ENCODE measurements at places on chromosomes 5 and 9.

DNA sequence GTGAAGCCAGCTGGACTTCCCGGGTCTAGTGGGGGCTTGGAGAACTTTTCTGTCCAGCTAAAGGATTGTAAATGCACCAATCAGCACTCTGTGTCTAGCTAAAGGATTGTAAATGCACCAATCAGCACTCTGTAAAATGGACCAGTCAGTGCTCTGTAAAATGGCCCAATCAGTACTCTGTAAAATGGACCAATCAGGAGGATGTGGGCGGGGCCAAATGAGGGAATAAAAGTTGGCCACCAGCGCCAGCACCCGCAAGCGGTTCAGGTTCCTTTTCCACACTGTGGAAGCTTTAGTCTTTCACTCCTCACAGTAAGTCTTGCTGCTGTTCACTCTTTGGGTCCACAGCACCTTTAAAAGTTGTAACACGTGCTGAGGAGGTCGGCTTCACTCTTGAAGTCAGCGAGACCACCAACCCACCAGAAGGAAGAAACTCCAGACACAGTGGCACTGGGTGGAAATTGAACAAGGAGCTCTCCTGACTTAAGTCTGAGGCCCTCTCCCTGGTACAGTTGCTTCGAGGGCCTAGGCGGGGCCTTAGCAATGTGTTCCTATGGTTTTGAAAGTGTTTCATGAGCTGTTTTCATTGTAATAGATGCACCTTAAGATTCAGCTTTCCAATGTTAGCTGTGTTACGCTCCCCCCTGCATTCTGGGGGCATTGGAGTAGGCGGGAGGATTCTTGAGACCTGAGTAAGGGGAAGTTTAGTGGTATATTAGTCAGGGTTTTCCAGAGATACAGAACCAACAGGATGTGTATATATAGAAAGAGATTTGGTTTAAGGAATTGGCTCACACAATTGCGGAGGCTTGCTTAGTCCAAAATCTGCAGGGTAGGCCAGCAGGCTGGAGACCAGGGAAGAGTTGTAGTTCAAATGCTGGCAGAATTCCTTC lies 21.5 kb upstream of the MYO10 start:
- DNase-seq, result no peak

DNA sequence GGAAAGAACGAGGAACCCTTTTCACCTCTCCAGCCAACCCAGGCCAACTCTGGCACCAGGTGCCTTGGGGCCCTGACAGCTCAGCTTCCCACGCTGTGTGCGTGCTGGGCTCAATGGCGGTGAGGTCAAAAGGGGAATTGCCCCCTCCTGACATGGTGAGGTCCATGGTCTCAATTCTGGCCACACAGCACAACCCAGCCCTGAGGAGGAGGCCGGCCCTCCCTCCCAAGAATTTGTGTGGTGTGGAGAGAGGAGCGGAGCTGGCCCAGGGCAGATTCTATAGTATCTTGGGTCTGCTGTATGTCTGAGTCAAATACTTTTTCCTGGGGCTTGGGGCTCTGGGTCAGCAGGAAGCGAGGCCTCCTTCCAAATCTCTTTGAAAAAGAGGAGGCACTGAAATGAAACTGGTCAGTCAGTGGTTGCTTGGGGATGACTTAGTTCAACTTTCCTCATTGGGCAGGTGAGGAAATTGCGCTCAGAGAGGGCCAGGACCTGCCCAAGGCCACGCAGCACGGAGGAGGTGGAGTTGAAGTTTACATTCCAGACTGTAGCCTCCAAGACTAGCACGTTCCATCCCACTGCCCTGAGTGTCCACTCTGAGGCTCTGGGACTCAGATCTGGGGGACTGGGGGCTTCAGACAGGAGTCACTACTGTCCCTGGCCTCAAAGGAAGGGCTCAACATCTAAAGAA lies 15.6 kb downstream of the COL27A1 start:
- DNase-seq, result no peak

GRCh38 chr5:40385544-40385943 lies 294.2 kb upstream of the PTGER4 start:
- no peak for DNase-seq

GRCh38 chr9:108786901-108787689 lies 68.7 kb downstream of the ACTL7B start:
- no peak for DNase-seq

GRCh38 chr5:123080215-123080614 lies 8.8 kb upstream of the PRDM6 start:
- DNase-seq, result no peak

DNA sequence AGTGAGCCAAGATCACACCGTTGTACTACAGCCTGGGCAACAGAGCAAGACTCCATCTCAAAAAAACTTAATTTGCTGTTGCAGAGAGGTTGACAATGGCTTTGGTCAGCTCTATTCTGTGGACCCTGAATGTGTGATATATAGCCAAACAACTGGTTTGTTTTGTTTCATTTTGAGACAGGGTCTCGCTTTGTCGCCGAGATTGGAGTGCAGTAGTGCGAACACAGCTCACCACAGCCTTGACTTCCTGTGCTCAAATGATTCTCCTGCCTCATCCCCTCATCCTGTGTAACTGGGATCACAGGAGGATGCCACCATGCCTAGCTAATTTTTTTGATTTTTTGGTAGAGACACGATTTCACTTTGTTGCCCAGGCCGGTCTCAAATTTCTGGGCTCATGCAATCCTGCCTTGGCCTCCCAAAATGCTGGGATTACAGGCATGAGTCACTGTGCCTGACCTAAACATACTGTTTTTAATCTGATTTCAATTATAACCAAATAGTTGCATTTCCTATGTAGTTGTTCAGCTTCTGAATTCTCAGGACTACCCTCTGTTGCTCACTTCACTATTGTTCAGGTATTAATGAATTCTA lies 9.8 kb downstream of the RNF183 start:
- no peak for DNase-seq

GRCh38 chr9:23447166-23447565 lies 378.9 kb downstream of the ELAVL2 start:
- DNase-seq, result no peak

- DNase-seq, result no peak
These were observed 19.1 kb downstream of the TRIM14 start for GRCh38 chr9:98099898-98100297.

DNA sequence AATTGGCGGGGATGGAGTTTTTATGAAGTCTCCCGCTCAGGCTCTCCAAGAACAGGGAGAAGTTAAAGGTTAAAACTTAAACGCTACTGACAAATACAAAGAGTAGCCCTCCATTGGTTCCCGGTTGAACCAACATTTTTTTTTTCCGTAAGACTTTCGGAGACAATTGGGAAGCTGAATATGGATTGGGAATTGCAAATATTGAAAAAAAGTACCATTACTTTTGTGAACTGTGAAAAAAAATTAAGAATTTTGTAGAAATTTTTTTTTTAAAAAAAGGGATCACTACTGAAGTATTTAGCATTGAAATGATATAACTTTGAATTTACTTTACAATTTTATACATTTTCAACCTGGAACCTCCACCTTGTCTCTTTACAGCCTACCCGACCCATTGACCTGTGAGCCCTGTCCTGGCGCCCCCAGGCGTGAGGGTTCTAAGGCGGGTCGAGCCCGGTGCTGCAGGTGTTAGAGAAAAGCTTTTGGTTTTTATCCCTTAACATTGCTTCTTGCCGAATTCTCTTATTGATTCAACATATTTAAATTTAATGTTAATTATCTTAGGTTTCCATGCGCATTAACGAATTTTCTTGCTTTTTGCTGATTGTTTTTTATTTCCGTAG lies 448 bp upstream of the ZNF782 start:
- no peak for DNase-seq

DNA sequence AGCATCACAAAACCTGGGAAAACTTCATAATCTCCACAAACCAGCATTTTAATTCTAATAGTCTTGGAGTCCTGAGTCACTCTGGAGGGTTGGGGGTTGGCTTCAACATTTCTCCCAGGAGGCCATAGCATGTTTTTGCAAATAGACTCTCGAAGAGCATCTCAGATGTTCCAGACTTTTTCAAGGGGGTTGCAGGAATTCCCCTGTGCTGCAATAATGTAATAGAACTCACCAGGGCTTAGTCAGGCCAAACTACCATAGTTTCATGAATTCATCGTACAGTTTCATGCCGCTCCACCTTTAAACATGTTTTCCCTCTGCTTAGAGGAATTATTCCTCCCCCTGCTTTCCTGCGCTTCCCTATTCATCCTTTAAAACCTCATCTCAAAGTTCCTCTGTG lies 499.5 kb upstream of the KLF4 start:
- DNase-seq, result no peak

- DNase-seq, result no peak
These were observed 803.0 kb upstream of the ZNF608 start for GRCh38 chr5:125549322-125549911.

DNA sequence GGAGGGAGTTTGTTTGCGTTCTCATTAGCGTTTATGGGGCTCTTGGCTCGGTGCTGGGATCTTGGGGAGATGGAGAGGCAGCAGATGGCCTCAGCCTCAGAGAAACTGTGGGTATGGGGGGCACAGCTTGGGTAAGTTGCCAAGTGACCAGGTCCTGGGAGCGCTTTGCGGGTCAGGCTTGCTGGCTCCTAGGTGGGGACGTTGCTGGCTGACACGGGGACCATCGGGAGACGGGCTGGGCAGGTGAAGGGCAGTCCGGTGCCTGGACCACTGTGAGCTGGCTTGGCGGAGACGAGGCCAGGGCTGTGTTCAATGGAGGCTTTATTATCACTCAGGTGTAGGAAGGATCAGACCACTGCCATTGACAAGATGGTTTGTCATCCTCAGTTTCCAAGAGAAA lies 30.0 kb downstream of the FGD3 start:
- DNase-seq, result no peak

DNA sequence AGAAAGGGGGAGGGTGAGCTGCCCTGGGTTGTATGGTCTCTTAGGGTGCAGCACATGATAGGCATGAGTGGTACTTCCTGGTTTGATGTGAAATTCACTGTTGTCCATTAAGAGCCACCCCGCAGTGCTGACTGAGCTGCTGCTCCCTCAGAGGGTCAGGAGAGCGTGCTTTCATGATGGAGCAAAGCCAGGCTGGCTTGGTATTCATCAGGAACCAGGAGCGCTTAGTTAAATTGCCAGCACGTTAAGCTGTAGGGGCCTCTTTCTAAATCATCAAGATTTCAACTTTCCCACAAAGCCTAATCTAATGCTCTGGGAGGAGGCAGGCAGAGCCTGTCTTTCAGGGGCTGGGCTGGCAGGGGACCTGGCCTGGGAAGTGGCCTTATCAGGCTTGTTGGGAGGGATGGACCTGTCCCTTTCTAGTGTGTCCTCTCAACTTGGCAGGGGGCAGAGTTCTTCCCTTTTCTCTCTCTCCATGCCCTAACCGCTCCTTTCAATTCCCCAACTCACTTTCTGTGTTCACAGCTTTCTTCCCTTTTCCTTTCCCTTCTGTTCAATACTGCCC lies 7.9 kb downstream of the CYSTM1 start:
- peak; percentile 85 for DNase-seq

- DNase-seq, result no peak
These were observed 998.2 kb downstream of the PTPRD start for GRCh38 chr9:9614607-9615006.

GRCh38 chr5:155504606-155505005 lies 491.1 kb downstream of the KIF4B start:
- no peak for DNase-seq

- DNase-seq, result no peak
These were observed 363.0 kb upstream of the RIOK2 start for GRCh38 chr5:97545886-97546535.

DNA sequence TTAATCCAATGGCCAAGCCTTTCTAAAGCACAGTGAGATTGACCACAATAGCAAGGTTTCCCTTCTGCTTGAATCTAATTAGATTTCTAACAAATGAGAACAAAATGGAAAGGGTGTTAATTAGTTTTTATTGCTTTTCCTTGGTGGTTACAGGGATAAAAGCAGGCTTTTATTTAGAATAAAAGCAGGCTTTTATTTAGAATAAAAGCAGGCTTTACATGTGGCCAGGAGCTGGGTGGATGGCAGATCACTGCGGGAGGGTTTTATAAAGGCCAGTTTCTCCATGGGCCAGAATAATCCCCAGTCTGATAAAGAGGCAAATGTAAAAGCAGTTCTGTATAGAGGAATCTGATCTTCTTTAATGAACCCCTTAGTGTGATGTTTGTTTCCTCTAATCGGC lies 470.2 kb downstream of the TMEM232 start:
- DNase-seq, result no peak

- no peak for DNase-seq
These were observed 61.6 kb downstream of the COL27A1 start for GRCh38 chr9:114216976-114217375.

GRCh38 chr9:119986713-119987112 lies 593.3 kb downstream of the CDK5RAP2 start:
- DNase-seq, result no peak
